ENCODE measurements at places on chromosomes 4 and X.

- no peak for DNase-seq
Measured at GRCh38 chr4:30619679-30620078, 100.5 kb upstream of the PCDH7 start.

- DNase-seq: no peak
Measured at GRCh38 chr4:124092541-124092984, 620.0 kb downstream of the ANKRD50 start.

DNA sequence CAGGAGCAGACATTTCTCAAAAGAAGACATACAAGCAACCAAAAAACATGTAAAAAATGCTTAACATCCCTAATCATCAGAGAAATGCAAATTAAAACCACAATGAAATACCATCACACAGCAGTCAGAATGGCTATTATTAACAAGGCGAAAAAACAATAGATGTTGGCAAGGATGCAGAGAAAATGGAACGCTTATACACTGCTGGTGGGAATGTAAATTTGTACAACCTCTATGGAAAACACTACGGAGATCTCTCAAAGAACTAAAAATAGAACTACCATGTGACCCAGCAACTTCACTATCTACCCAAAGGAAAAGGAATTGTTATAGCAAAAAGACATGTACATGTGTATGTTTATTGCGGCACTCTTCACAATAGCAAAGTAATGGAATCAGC is 71.5 kb downstream of the PPP4R3C start:
- no peak for DNase-seq

DNA sequence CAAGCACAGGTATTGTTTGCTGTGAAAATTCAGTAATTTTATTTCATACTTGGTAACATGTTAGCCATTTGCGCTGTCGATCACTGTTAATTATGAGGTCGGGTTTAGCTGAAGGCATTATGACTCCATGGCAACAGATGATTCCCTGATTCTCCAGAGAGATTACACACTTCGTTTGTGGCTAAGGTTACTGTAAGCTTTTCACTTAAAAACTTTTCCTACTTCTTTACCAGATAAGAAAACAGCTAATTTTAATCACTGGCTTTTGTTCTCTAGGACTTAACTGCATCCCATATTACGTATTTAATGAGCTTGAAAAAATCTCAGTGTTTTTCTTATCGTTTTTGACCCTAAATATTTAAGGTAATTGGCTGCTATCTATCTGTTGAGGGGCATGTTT is 2.1 kb downstream of the GSTCD start:
- no peak for DNase-seq

GRCh38 chrX:7068939-7069367 is 78.6 kb upstream of the STS start:
- no peak for DNase-seq

DNA sequence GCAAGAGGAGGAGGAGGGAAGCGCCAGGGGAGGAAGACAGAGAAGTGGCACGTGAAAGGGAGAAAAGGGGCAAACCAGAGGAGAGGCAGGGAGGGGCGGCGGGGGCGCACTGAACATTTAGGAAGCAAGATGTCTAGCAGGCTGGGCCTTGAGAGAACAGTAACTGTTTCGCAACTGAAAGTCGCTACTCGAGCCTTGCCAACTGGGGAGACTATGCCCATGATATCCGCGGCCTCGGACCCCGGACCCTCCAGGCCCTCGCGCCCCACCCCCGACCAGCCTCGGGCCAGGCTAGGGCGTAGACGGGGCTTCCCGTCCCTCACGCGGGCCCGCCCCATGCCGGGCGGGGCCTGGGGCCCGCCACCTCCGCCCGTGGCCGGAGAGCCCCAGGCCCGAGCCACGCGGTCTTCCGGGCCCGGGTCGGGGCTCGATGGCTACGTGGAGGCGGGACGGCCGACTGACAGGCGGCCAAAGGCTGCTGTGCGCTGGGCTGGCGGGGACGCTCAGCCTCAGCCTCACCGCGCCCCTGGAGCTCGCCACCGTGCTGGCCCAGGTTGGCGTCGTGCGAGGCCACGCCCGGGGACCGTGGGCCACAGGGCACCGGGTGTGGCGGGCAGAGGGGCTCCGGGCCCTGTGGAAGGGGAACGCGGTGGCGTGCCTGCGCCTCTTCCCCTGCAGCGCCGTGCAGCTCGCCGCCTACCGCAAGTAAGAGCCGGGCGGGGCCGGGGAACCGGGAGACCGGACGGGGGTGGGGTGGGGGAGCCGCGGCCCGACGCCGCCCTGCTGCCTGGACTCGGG is at the start of gene SLC25A43:
SLC25A43 (plus strand) TSS at position 363 of the 798 bp plus-strand sequence; CDS start at position 431, 68 bp downstream.
- peak; percentile 12 for DNase-seq

- DNase-seq: no peak
Measured at GRCh38 chrX:10073671-10074070, 83.1 kb upstream of the CLCN4 start.

- DNase-seq: peak; percentile 9
Measured at GRCh38 chr4:154564311-154564710, 1.5 kb downstream of the FGB start.

- no peak for DNase-seq
Measured at GRCh38 chr4:52244103-52244775, 193.1 kb downstream of the SPATA18 start.

- no peak for DNase-seq
Measured at GRCh38 chr4:116880625-116881024, 204.8 kb downstream of the TRAM1L1 start.

DNA sequence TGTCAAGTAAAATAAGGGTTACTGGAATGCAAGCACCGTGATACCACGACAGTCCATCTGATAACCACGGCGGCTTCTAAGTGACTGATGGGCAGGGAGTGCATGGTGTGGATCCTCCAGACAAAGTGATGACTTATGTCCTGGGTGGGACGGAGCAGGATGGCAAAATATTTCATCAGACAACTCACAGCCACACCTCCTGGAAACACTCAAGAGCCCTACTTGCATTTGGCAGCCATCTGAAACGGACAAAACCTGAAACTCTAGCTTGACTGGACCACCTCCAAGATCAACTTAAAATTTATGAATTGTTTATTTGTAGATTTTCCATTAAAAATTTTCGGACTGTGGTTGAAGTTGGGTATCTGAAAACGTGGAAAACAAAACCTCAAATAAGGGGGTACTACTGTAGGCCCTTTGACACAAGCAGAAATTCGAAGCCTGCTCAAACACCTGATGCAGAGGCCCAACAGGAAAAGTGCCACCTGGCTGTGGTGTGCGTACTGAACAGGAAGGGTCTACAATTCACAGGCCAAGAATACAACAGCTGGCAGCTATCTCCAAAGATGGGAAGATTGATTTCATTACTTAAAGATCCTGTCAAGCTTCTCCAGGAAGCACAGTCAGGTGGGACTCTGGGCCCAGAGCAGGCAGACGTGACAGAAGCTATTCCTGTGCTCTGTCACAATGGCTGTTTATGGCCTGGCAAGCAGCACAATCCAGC is 26.0 kb downstream of the LRIT3 start:
- DNase-seq: peak; percentile 44

- peak; percentile 45 for DNase-seq
Measured at GRCh38 chrX:153970357-153971123, 1.1 kb downstream of the HCFC1 start.

DNA sequence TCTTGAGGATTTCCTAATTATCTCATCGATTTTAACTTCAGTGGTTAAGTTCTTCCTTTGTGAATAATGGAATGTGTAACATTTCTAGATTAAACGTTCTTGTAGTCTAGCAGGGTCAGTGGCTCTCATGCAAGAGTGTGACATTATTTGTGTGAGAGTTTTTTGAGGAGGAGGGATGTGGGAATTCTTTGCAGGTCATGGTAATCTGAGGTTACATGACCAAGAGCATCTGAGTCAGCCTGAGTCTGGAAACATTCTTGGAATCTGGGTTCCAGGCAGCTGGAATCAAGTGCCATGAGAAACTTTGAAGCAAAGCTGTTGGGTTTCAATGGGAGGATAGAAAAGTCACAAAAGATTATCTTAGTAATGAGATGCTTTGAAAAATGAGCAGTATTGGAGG is 49.5 kb downstream of the GK start:
- DNase-seq: no peak

GRCh38 chr4:37917388-37917787 is 26.5 kb downstream of the TBC1D1 start:
- DNase-seq: no peak

DNA sequence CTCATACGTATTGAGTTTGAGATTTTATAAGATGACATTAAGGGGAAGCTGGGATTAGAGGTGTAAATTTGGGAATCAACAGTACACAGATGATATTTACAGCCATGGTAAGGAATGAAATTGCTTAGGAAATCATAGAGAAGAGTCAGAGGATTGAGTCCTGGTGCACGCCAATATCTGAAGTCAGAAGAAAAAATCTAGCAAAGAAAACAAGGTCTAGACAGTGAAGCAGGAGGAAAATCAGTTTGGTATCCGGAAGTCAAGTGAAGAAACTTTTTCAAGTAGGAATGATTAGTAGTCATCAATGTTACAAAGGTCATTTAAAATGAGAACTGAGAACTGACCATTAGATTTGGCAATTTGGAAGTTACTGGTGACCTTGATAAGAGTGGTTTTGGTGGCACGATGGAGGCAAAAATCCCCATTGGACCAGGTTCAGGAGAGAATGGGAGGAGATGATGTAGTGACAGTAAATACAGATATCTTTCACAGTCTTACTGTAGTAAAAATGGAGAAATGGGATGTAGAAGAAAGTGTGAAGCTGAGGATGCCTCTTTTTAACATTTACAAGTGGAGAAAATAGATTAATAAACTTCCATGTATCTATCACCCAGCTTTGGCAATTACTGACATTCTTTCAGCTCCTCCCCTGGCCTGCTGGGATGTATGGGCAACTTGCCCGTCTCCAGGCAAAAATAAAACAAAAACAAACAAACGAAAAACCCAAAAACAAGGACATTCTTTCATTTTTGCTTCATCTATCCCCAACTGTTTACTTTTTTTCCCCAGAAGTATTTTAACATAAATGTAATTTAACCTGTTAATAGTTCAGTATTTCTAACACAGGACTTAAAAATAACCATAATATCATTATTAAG is 11.4 kb upstream of the GPR34 start:
- no peak for DNase-seq

DNA sequence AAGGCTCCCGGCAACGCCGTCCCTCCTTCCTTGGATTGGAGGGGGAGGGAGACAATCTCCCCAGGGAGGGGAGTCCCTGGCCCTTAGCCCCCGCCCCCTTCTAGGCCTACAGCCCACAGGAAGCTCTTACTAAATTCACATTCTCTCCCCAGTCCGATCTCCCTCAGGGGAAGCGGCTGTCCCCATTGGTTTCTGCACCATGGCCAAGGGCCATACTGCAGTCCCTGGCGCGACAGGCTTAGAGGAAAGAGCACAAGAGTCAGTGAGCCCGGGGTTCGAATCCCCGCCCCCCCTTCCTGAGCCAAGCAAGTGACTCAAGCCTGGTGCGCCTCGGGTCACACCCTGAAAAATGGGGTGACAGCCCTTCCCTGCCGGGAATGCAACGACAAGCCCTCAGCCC is 1.1 kb downstream of the ABLIM2 start:
- no peak for DNase-seq

DNA sequence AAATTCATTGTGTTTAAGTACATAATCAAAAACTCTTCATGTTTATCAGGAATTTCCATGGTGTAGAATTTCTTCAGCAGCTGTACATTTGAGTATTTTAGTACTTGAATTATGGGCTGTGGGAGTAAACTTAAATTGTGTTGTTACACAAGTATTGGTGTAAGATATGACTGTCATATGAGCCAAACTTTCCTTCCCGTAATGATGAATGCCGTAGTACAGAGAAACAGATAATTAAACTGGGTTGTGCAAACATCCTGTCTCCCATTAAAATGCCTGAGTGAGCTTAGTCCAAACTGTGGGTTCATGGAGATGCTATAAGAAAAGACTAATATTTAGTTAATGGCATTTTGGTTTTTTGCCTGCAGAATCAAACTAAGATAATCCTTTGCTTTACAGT is 159.2 kb downstream of the SLC4A4 start:
- DNase-seq: no peak

DNA sequence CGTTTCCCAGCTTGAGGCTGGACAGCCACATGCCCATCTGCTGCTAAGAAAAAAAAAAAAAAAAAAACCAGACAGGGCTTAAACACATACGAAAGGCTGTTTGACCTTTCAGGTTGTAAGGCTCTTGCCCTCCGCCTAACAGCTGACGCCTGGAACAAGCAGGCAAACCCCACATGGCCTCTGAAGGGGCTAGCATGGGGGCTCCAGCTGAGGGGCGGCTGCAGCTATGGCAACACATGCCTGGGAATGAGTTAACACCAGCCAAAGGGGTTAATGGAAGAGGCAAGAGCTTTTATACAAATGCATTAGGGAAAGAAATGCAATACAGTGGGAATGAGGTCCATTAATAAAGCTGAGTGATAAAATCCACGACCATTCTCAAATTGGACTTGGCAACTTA is 183.6 kb downstream of the ENOX2 start:
- DNase-seq: no peak

- peak; percentile 69 for DNase-seq
Measured at GRCh38 chr4:5220028-5220427, 168.7 kb downstream of the STK32B start.

DNA sequence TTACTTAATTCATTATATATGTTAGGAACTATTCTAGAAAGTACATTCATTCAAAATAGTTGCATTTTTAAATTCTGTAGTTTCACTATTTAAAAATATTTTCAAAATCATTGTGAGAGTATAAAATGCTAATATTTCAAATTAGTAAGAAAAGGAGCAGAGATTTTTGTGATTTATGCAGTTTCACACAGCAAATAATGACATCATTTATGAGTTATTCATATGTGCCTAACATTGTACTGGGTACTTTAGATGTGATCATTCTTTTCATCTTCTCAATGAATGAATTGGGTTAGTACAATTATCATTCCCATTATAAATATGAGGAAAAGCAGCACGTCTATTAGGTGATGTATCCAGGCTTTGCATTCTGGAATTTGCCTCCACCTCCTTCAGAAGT is 1451.0 kb upstream of the IGFBP7 start:
- no peak for DNase-seq

DNA sequence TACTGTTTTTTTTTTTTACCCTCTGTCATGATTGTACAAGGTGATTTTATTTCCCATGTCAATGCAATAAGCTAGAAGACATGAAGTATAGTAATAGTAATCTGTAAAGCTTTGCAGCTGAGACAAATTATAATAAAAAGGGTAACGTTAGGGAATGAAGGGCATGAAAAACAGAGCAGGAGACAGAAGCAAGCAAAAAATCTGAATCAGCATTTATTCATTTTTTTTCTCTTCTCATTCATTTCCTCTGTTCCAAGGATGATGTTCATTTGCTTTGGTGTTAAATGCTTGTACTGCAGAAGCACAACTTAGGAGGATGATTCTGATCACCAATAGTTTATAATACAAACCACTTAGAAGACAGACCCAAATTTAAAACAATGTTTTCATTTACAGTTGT is 64.3 kb downstream of the CCKAR start:
- DNase-seq: no peak

Measured in T47D (cell line).